ENCODE measurements at places on chromosomes 6 and 20.

DNA sequence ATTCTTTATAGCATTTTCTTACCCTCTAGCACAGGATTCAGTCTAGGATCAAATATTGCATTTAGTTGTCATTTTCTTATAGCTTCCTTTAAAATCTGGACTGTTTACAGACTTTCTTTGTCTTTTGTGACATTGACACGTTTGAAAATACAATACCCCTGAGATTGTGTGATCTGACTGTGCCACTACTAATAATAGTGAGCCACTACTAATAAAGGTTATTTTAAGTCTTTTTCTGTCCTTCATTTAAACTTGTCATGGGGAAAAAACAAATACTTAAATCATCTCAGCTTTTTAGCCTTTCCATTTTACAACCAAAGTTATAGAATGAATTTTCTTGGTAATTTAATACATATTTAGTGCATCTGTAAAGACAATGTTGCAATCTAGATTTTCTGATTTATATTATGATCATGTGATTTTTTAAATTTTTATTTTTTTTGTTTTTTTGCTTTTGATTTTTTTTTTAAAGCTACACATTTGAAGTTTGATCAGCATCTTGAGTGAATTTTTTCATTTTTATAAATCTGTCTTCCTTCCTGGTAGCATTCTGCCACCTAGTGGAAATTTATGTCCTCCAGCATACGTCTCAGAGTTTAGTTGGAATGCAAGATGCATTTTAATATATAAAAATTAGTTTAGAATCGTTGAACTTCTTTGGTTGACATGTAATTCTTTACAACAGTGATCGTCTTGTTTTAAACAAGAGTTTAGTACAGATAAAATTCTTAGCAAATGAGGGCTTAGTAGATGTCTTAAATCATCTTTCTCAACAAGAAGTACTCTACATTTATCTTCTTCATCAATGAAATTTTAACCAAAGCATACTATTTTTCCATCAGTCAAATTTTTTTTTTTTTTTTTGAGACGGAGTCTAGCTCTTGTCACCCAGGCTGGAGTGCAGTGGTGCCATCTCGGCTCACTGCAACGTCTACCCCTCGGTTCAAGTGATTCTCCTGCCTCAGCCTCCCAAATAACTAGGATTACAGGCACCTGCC lies 119.4 kb downstream of the NCOA3 start:
- peak; percentile 58 for DNase-seq

GRCh38 chr6:44224029-44224964 lies 902 bp downstream of the SLC29A1 start:
- peak; percentile 53 for DNase-seq

DNA sequence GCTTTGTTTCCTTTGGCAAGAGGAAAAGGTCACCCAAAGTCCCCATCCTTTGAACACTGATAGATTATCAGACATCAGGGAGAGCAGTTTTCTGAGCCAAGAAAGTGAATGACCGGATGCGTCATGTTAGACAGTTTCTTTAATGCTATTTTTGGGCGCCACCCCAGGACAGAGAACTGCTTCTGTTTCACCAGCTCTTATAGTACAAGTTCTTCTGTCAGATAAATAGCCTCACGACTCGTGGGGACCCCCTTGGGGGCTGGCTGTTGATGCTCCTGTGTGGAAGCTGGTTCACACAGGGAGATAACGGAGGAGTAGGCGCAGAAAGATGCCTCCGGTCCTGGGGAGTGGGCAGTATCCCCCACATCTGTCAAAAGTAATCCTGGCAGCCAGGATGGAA lies 54.6 kb downstream of the NPEPL1 start:
- no peak for DNase-seq

DNA sequence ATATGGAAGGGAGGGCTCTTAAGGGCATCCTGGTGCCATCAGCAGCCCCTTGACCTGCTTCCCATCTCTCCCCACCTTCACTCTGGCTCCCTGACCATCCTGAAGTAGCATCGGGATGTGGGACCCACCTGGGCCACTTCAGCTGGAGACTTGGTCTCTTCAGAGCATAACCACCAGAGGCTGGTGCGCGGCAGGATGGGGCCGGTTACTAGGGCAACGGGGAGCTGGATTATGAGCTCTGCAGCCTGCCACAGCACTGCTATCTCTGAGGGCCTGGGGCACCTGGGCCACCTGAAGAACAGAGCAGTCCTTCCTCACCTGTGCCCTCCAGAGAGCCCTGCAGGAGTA lies 79.7 kb downstream of the SYNJ2 start:
- no peak for DNase-seq

DNA sequence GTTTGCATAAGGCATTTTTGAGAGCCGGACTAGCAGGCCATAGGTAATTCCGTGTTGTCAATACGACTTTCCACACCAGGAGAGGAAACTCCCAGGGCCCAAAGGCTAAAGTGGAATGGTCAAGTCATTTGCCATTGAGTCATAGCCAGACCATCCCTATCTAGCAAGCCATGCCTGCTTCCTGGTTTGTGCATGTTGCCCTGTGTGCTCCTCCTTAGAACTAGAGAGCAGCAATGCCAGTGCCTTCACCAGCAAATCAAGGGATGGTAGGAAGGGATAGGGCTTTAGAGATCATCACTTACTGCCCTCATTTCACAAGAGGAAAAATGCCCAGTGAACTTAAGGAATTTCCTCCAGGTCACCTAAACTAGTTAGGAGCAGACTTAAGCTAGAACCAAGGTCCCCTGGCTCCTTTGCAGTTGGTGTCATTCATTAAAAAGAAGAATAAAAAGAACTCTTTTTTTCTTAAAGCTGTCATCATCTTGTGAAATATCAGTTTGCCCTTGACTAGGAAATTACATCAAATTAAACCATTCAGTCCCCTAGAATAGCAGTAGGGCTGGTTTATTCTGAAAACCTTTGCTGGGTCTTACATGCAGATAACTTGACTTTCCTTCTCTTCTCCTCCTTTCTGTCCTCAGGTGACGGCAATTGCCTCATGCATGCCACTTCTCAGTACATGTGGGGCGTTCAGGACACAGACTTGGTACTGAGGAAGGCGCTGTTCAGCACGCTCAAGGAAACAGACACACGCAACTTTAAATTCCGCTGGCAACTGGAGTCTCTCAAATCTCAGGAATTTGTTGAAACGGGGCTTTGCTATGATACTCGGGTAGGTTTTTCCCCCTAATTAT lies 7.4 kb downstream of the TNFAIP3 start:
- DNase-seq: no peak

DNA sequence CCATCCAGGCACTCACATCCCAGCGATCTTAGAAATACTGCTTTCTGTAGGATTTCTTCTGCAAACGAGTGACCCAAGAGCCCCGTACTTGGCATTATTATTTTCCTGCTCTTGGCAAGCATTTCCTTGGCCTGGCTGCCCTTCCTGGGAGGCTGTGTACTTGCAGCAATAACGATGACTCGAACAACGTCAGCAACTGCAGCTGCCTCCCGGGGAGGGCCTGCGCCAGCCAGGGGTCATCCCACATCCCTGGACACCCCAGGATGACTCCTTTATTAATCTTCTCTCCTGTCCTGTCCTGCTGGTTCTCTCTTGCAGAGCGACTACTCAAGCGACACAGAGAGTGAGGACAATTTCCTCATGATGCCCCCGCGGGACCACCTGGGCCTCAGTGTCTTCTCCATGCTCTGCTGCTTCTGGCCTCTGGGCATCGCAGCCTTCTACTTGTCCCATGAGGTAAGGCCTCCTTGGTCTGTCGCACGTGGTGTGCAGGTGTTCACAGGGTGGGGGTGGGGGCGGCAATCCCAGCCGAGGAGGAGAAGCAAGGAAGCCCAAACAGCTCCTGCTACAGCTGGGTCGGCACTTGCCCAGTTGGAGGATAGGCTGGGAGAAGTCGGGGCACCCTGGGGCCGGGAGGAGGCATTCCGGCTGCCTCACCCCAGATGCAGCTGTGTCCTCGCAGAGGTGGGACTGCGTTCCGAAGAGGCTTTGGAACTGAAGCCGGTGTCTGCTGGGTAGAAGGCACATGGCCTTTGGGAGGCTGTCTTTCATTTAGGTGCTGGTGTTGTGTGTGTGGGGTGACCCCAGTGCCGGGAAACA lies 115.3 kb downstream of the SYNDIG1 start:
- DNase-seq: no peak

GRCh38 chr20:4797275-4797674 lies 75.6 kb downstream of the PRND start:
- DNase-seq: no peak

DNA sequence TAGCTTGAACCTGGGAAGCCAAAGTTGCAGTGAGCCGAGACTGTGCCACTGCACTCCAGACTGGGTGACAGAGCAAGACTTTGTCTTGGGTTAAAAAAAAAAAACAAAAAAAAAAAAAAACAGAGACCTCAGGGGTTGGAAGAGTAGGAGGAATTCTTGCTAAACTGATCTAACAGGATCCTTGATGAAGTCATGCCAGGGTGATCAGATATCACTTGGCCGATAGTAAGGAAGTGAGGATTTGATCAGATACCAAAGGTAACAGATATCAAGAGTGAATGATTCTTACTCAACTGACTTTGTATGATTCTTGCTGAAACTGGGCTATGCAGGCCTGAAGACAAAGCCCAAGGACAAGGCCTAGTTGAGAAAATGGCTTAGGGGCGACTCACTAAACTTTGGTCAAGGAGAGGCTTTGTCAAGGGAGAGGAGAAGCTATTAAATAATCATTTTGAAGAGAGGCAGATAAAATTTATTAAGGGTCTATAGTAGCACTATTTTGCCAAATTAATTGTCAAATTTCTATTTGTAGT lies 624.7 kb downstream of the UTRN start:
- no peak for DNase-seq

GRCh38 chr6:68726337-68726736 lies 91.3 kb downstream of the ADGRB3 start:
- no peak for DNase-seq

DNA sequence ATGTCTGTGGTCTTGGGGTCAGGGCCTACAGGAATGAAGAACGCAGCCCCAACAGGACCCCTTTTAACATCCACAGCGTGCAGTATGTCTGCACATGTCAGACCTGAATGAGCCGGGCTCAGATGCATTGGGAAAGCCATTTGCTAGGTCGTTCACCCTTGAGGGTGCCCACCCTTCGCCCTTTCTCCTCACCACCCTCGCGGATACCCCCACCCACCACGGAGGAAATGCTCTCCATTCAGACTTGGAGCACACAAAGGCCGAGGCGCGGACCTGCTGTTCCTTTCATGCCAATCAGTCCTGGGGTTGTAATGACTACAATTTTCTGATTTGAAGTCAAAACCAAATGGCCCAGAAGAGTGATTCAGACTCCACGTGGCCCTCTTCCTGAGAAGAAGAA lies 62.7 kb downstream of the EDN3 start:
- no peak for DNase-seq

GRCh38 chr6:131946992-131947955 lies 3.9 kb downstream of the CCN2 start:
- no peak for DNase-seq

DNA sequence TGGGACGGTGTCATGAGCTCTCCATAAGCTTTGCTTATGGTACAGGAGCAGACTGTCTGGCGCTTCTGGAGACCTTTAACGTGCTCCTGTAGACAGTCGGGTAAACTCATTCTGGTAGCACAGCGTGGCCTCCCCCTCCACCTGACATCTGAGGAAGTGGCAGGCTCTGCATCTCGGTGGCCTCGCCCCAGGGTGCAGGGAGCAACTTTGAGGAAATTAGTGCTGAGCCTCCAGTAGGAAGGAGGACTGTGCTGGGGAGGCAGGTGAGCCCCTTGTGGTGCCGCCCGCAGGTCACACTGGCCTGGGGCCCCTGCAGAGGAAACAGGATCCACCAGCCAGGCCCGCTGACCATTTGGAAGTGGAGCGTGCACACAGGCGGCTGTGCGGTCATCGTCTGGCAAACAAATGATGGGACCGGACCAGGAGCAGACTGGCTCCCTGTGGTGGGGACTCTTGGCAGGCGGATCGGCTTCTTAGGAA lies 57.9 kb downstream of the SYNJ2 start:
- no peak for DNase-seq

- DNase-seq: no peak
These were observed 8.8 kb downstream of the KCNQ2 start for GRCh38 chr20:63463400-63464288.

- no peak for DNase-seq
These were observed 4.3 kb upstream of the SLPI start for GRCh38 chr20:45258664-45259063.

GRCh38 chr20:19991308-19991707 lies 25.9 kb upstream of the NAA20 start:
- no peak for DNase-seq

DNA sequence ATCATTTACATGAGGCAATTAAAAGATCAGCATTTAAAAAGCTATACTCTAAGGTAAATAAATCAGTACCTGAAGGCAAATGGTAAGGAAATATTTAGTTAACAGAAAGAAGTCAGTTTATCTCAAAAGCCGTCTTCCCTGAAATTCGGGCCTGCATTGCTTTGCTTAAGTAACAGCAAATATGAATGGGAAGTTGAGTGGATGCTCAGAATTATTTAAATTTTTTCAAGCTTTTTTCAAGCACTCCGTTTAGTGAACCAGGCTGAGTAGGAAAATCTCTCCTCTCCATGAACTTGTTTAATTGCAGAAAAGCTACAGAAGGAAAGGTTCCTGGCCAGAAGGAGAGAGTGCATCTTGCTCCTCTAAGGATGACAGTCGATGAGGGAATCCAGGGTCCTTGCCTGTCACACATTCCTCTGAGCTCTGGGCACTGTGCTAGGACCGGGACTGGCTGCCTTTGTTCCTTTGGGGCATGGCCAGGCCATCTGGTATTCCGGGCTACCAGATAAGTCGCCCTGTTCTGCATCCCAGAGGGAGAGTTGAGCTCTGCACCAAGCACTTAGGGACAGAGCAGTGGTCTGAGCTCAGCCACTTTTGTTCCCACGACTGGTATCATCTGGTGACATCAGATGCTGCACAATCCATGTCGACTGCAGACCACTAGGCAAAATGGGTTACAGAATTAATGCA lies 77.6 kb downstream of the RIN2 start:
- no peak for DNase-seq

GRCh38 chr20:51994751-51995417 lies 192.6 kb upstream of the SALL4 start:
- no peak for DNase-seq

DNA sequence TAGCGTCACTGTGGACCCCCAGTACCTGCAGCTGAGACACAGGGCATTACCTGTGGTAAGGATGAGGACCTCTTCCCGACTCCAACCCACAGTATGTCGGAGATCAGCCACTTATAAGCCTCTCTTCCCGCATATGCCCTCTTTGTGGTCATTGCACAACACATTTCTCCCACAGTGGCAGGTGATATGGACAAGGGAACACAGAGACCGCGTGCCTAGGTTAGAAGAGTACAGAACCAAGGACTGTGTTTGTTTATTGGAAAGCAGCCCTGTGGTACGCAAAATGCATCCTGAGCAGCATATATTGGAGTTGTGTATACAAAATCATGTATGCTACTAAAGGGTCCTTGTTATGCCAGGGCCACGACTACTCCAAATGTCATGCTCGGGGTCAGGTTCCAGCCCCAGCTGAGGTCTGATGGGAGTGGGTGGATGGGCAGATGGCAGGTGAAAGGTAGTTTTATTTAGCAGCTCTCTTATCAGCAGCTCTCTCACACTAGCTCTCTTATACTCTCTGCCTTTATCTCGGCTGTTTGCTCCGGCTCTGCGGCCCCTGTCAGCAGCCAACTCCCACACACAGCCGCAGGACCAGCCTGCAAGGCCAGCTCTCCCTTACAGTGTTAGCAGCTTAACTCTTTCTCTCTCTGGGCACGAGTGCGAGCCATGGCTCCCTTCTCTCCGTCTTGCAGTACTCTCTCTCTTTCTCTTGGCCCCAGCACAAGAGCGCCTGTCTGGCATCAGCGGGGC lies 569.0 kb downstream of the KIF16B start:
- no peak for DNase-seq
